SIG-M5 (cell line): ENCODE measurements at places on chromosomes 12 and 14.

- DNase-seq = no peak
Observed at GRCh38 chr12:34603382-34604035, 581.2 kb downstream of the ALG10 start.

DNA sequence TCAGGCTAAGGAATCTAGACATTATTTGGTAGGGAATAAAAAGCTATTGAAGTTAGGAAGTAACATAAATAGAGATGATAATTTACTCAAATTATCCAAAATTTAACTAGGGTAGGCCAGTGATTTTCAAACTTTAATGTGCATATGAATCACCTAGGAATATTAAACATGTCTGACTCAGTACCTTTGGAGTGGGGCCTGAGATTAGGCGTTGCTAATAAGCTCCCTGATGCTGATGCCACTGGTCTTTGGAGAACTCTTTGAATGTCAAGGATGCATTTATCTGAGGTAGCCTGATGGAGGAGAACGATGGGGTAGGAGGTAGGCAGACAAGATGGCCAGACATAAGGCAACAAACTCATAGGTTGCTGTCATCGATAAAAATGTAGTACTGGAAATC, 33.2 kb downstream of the EFCAB11 start:
- DNase-seq = no peak

DNA sequence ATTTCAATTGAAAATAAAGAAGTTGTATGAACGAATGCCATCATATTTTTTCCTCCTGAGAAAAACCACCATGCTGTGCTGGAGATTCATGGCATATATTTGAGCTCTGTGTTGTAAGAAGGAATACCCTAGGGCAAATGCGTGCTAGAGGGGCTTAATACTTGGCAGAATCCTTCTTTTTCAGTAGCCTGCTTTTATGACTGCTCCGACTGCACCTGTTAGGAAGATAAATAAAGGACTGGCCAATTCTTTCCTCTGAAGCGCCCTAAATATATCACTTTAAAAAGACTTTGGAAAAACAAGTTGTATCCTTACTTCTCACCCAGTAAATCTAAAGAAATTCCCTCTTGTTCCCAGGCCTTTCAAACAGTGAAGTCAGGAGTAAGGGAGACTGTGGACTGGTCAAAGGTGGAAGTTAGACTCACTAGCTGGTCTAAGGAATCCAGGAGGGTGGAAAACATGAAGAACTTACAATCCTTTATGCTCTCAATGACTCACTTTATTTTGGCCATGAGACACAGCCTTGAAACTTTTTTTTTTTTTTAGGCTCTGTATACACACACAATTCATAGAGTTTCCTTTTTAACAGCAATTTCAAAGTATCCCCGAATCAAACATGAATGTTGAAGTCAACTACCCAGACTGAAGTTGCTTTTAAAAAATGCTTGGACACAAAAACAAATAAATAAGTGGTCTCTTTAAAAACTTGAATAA, 5.2 kb downstream of the MYBPC1 start:
- DNase-seq = no peak

- no peak for DNase-seq
Observed at GRCh38 chr12:6821591-6822425, at the start of gene GPR162. Gene GPR162 (plus strand): TSS chr12:6821821. CDS start chr12:6823899, 2,078 bp downstream.

DNA sequence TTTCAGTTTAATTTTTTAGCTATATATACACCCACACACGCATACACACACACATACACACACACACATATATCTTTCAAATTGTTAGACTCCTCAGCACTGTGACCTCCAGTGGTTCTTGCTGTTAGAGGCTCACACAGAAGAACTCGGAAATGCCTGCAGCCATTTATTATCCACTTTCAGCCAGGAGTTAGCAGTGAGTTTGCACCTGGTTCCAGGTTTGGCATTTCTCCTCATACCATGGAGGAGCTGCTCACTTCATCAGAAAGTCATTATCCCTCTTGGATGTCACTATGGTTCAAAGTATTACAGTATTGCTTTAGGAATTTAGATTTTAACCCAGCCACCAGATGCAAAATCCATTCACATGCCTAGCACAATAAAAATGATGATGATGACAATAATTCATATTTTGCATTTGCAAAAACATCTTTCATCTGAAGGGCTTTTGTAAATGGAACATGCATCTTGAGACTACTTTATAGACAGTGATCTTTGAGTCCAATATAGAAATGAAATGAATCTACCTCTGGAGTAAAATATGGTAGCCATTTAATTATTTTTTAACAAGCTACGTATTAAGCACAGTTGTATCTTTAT, 42.3 kb downstream of the NPAS3 start:
- no peak for DNase-seq

DNA sequence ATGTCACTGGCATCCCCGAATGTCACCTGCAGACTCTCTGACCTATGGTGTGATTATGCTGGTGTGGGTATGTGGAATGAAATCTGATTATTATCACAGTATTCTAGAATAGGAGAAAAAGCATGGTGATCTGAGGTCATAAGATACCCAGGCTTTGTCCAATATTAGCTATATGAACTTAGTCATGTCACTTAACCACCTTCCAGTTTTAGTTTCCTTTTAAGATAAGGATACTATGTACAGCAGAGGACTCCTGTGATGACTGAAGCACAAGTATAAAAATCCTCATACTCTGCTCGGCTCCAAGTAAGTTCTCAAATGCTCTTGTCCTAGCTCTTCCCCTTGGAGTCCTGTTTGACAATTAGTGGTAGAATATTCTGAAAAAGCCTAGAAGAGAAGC, 2.8 kb downstream of the GNS start:
- DNase-seq = no peak

GRCh38 chr12:49346659-49347310, at the start of gene DNAJC22:
Gene DNAJC22 (plus strand): TSS chr12:49346888. CDS start chr12:49348873, 1,985 bp downstream.
- DNase-seq = no peak
